ENCODE measurements at places on chromosomes 1 and 21.

DNA sequence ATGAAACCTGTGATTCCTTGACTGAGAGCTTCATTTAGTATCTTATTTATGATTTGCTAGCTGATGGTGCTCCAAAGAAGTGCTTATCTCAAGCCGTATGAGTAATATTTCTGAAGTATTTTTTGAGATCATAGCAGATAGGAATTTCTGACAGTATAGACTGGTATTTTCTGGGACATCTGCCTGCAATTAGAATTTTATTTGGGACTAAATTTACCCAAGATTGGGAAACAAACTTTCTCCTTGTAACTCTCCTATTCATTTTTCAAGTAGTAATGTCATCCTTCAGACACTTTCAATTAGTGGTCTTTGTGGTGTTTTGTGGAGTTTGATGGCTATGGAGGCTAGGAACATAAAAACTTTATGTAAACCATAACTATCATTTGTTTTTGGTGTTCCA lies 597.2 kb upstream of the ZP4 start:
- DNase-seq: no peak

DNA sequence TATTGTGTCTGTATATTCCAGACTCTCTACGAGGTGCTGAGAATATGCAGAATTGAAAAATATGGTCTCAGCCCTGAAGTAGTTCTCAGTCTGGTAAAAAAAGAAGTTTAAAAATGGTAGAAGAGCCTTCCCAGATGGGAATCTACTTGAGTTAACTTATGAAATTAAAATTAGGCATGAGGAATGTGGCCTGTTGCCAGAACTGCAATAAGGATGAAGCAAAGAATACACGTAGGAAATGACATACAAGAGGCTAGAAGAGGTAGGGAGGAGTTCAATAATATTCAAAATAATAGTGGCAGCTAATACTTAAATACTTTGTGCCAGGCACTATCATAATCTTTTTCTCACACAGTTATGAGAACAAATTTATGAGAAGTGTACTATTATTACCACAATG lies 6.3 kb downstream of the ASPM start:
- no peak for DNase-seq

DNA sequence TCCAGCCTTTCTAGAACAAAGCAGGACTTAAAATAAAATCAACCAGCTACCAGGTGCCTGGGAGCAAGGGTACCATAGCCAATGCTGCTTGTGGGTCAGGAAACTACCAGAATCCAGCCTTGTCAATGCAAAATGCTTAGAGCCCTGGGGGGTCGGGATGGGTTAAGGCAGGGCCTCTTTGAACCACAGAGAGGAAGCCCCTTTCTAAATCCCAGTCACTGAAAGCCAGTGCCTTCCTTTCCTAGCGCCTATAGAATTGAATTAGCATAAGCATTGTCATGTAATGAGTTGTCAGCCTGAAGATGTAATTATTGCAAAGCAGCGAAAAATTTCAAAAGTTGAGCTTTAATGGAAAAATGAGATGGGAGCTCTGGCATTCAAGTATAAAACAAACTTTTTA lies 176.6 kb upstream of the DAB1 start:
- no peak for DNase-seq

DNA sequence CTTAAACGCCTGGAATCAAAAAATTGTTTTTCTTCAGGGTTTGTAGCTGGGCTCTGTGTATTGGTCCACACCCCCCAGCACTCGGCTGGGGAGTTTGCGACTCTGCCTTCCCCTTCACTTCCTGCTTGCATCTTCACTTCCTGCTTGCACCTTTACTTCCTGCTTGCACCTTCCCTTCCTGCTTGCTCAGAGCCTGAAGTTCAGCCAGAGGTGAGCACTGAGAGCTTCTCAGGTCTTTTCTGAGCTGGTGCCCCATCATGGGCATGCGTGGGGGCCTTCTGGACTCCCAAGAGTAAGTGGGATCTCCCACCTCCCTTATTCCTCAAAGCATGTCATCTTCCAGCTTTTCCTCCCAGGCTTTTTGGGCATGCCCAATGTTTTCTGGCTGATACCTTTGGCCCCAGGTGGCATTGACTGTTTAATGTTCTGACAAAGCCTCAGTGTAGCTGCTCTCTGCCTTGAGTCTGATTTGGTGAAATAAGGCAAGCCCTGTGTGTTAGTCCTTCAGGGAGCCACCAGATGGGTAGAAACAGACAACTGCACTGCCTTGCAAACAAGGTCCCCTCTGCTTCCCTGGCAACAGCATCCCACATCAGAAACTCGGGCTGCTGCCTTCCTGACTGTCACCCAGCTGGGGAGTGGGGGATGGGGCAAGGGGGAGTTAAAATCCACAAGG lies 3.5 kb downstream of the KRTAP10-2 start:
- no peak for DNase-seq

- DNase-seq: no peak
Measured at GRCh38 chr1:46148318-46148717, 15.9 kb upstream of the PIK3R3 start.

- no peak for DNase-seq
Measured at GRCh38 chr21:15311510-15311909, 246.7 kb upstream of the NRIP1 start.

DNA sequence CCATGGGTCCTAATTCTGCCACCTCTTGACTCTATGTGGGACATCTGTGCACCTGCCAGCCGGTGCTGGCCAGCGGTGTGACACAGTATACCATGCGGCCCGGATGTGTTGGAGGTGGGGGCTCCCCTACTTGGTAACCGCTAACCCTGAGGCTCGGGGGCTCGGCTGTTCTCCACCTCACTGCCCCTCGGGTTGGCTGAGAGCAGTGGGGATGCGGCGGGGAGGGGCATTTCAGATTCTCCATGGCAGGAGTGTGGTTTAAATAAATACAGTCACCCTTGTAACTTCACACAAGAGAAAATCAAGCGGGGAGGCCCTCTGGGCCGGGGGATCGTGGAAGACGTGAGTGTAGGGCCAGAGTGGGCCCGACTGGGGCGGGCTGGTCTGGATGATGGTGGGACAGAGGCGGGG lies 11.0 kb downstream of the KRTAP10-1 start:
- no peak for DNase-seq

DNA sequence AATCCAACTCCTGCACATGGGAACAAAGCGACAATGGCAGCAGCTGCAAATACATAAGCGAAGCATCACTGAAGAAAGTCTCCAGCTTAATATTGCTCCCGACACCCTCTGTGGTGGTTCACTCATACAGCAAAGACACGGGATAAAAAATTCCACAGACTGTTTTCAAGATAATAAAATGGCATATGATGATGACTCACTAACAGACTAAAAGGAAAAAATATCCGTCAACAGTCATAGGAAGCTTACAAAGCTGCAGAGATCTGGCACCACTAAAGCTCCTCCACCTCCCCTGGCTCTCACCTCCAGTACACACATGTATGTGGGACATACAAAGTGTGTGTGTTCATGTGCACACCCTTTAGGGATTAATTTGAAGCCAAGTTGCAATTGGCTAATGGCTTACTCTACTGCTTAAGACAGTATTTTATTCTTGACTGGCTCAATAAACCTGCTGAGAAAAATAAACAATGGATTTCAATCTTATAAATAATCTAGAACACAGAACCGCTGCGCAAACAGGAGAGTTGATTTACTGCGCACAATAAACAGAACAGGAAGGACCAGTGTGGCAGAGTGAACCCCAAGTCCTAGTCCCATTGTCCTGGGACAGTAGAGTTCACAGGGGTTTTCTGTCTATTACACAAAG lies 94.4 kb downstream of the SLC45A1 start:
- DNase-seq: peak; percentile 14

GRCh38 chr1:86335916-86336315 lies 60.2 kb downstream of the ODF2L start:
- no peak for DNase-seq

- DNase-seq: no peak
Measured at GRCh38 chr1:185156288-185156853, 382 bp downstream of the TRMT1L start.

DNA sequence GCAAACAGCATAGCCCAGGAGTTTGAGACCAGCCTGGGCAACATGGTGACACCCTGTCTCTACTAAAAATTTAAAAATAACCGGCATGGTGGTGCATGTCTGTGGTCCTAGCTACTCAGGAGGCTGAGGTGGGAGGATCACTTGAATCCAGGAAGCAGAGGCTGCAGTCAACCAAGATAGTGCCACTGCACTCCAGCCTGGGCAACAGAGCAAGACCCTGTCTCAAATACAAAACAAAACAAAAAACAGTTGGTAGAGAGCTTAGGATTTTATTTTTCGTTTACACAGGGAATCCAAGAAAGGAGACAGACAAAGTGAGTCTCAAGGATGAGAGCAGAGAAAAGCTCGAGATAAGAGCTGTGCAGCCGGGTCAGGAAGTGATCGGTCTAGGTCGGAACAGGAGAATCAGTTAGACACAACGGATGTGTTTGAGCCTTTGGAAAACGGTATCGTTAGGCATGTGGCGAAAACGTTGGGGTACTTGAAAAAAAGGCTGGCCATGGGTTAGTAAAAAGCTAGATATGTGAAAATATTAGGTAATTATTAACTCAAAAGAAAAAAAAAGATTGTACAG lies 1.7 kb upstream of the MIB2 start:
- DNase-seq: no peak

DNA sequence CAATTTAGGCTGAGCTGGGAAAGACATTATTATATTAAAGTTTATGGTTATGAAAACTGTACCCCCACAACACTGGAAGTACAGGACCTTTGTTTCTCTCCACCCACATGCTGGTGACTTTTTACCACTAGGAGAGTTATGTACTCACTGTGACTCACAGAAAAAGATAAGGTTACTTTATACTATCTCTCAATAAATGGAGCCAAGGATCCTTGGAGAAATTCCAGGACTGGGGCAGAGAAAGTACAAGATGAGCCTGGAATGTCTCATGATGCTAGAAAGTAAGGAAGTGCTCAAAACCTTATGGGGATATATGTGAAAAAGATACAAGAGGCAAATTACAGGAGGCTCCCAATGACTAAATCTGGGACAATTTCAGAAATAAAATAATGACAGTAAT lies 63.9 kb upstream of the C1orf105 start:
- DNase-seq: no peak

GRCh38 chr21:44615466-44615865 lies 3.6 kb downstream of the KRTAP10-8 start:
- no peak for DNase-seq

GRCh38 chr1:234938135-234938534 lies 190.5 kb downstream of the TOMM20 start:
- DNase-seq: no peak

DNA sequence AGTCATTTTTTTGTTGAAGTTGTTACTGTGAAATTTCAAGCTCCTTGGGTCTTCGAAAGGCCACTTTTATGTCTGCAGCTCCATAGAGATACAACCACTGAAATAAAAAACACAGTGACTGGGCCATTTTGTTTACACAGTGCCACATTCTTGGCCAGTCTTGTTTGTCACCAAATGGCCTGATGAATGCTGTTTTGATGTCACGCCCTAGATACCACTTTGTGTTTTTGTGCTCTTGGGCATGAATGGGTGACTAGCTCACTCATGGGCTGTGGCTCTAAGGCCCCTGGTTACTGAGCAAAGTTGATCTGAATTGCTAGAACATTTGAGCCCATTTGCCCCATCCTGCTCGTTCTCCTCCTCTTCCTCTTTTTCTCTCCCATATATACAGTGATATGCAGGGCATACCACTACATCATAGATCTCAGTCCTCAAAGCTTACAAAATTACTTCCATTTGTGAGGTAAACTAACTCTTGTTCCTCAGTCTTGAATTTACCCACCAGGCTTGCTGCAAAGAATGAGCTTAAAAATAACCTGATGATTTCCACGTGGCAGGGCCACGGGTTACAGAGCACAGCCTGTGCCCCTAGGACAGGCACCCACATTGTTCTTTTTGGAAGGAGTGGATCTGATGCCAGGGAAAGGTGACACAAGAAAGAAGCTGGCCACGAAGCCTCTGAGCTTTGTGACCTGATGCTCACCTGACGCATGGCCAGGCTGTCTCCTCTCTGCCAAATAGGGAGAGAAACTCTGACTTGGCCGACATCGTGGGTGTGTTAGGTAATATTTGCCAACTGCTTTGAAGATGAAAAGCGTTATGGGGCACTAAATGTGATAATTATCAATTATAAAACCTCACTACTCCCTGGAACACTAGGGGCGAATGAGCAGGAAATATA lies 92.4 kb downstream of the RUNX1 start:
- DNase-seq: no peak

GRCh38 chr1:156677616-156678596 lies 699 bp upstream of the NES start:
- peak; percentile 38 for DNase-seq

- DNase-seq: no peak
Measured at GRCh38 chr1:192794768-192795035, 14.1 kb upstream of the RGS2 start.

- DNase-seq: no peak
Measured at GRCh38 chr1:158961178-158961577, 29.8 kb downstream of the PYHIN1 start.

- no peak for DNase-seq
Measured at GRCh38 chr1:70358921-70359564, 4.5 kb upstream of the ANKRD13C start.
